ENCODE measurements at places on chromosomes 3 and 15.

DNA sequence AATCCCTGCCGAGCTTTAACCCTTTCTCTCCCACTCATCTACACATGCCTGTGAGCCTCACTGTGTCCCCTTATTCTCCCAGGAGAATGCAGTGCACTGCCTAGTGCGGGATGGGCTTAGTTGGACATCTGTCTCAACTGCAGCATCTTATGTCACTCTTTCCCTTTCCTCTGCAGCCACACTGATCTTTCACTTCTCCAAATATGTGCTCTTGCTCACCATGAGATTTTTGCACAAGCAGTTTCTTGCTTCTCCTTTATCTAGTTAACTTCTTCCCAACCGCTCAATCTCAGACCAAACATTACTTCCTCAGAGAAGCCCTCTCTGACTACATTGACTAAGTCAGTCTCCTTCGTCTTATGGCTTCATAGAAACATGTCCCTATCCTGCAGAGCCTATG is 292.3 kb downstream of the KBTBD8 start:
- no peak for DNase-seq

DNA sequence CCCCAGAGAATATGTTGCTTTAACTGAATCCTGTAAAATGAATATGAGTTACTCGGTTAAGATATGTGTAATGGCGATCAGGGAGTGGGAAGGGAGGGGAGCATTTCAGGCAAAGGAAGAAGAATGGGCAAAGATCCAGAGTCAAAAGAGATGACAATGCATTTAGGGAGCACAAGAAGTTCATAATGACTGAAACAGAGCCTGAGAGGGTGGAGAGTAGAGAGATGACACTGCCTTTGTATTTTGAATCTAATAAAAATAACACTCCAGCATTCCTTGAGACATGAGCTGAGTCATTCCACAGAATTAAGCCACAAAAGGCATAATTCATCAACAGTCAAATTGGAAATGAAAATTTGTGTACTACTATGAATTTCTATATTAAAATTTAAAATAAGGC is 105.3 kb upstream of the PEX5L start:
- DNase-seq: no peak

DNA sequence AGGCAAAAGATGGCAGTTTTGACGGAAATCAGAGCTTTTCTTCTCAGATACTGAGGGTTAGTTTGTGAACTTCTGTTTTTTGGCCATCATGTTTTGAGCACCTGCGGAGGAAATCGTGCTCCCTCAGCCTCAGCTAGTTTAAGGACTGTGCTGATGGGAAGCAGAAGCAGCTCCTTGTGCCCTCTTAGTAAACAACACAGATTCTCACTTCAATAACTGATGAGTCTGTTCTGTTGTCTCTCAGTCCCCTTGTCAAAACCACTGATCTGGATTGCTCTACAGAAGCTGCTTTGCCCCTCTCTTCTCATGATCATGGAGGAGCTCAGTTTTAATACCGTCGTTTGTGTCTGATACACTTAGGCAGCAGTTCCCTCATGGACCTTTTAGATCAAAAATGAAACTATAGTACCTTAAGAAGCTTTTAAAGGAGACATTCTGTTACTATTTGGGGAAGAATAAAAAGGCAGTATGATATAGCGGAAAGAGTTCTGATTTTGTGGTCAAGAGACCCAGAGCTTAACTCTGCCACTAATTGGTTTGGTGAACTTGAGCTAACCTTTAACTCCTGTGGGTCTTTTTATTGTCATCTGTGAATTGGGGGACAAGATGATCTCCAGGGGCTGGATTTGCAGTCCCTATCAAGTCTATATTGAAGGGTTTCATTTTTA is 152.6 kb downstream of the BBX start:
- no peak for DNase-seq

GRCh38 chr3:53169045-53169831 is 8.2 kb downstream of the PRKCD start:
- DNase-seq: peak; percentile 42

DNA sequence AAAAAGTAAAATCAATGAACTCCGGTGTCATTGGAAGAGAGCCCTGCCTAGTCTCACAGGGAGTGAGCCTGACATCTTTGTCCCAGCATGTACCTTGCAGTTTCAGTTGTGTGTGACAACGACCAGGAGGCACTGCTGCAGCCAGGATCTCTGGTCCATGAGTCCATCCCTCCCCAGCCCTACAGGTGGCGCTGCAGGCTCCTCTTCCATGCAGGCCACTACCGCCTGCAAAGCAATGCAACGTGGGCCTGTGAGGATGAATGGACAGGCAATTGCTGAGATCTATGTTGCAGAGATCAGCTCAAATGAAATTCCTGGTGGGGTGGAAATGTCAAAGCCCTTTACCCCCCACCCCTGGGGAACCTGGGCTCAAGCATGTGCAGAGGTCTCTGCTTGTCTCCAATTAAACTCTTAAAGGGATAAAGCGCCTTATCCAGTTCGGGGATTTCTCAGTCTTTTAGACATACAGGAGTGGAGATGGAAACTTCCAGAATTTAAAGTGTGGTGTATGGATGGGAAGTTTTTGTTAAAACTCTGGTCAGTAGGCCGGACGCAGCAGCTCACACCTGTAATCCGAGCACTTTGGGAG is 35.8 kb downstream of the TKT start:
- peak; percentile 91 for DNase-seq

- DNase-seq: no peak
Measured at GRCh38 chr15:37574985-37575384, 359.5 kb upstream of the TMCO5A start.

- no peak for DNase-seq
Measured at GRCh38 chr15:48153526-48153925, 24.6 kb downstream of the MYEF2 start.

DNA sequence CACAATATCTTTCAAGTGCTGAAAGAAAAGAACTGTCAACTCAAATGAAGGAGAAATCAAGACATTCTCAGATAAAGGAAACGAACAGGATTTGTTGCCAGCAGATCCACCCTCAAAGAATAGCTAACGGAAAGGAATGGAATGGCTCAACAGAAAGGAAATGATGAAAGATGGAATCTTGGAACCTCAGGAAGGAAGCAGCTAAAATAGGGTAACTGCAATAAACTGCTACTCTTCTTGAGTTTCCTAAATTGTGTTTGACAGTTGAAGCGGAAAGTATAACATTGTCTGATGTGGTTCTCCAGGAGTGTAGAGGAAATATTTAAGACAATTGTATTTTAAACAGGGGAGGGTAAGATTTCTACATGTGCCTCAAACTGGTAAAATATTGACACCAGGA is 22.0 kb downstream of the PRR23E start:
- no peak for DNase-seq

GRCh38 chr3:79881431-79881830 is 113.6 kb upstream of the ROBO1 start:
- no peak for DNase-seq

DNA sequence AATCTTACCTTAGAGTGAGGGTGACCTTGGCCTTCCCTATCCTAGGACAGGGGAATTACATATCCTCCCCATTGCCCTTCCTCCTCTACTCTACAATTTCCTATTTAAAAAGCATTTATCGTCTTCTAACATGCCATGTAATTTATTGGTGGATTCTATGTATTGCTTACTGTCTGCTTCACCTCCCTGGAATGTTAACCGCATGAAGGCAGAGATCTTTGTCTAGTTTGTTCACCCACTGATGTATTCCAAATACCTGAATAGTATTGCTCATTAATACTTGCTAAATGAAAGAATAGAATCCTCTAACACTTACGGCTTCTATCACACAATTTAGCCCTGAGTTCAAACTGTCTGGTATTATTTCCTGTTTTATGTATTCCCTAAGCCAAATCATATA is 68.6 kb downstream of the PPARG start:
- DNase-seq: no peak

- no peak for DNase-seq
Measured at GRCh38 chr3:183699238-183699947, 1.8 kb downstream of the YEATS2 start.

- no peak for DNase-seq
Measured at GRCh38 chr3:96017556-96017955, 796.8 kb upstream of the EPHA6 start.

GRCh38 chr15:59339252-59339672 is 33.4 kb downstream of the MYO1E start:
- no peak for DNase-seq

- DNase-seq: peak; percentile 76
Measured at GRCh38 chr3:194133661-194134230, 2.2 kb upstream of the HES1 start.

DNA sequence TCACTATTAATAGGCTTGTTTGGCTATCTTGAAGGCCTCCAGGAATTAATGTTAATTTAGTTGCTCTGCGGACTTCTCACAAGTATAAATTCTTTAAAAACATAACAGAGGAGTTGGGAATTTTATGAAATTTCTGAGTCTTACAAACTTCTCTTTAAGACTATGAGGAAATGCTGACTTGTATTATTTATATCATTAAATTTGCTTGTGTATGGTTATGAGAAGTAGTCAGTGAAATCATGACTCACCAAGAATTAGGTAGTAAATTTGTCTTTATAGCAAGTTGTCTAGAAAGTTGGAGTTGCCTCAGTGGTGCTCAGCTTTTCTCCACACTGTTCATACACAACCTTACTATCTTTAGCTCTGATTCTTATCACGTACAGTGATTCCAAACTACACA is 26.5 kb downstream of the PHLDB2 start:
- no peak for DNase-seq

- DNase-seq: no peak
Measured at GRCh38 chr15:85044251-85044853, 62.7 kb downstream of the PDE8A start.

DNA sequence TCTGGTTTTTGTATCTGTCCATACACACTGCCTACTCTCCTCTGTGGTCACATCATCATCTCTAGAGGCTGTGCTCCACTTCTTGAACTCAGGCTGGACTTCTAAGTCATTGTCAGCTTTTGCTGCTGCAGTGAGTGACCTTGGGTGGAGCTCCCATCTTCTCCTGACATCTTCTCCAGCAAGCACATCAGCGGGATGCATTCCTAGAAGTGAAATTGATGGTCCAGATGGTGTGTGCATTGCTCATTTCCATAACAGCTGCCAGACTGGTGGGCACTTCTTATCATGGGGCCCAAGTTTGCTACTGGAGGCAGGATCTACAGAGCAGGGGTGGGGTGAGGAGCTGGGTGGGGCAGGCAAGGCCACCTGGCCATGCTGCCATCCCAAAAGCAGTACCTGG is 109.9 kb downstream of the DNAJB8 start:
- DNase-seq: no peak

GRCh38 chr3:150168698-150169097 is 198.0 kb upstream of the PFN2 start:
- no peak for DNase-seq

DNA sequence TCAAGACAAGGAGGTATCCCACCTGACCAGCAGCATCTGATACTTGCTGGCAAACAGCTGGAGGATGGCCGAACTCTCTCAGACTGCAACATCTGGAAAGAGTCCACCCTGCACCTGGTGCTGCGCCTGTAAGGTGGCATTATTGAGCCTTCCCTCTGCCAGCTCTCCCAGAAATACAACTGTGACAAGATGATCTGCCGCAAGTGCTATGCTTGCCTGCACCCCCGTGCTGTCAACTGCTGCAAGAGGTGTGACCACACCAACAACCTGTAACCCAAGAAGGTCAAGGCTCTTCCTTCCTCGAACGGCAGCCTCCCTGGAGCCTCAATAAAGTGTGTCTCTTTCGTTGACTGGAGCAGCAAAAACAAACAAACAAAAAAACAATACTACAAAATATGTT is 2.2 kb upstream of the SLC4A7 start:
- no peak for DNase-seq

DNA sequence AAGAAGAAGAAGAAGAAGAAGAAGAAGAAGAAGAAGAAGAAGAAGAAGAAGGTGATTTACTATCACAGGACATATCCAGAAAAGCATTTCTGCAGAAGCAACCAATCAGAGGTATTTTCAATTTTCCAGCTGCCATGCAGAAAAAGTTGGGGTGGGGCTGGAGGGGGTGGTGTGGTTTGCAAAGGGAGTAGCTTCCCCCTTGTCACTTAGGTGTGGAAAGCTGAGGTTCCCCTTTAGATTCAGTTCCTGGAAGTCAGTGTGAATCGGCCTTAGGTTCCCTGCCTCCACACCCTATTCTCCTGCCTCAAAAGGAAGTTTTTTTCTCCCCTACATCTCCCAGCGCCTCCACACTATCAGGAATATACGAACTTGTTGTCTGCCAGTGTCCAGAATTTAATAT is 276.7 kb upstream of the ARRDC4 start:
- DNase-seq: no peak

GRCh38 chr3:195908694-195909581 is 587 bp upstream of the TNK2 start:
- DNase-seq: peak; percentile 75

DNA sequence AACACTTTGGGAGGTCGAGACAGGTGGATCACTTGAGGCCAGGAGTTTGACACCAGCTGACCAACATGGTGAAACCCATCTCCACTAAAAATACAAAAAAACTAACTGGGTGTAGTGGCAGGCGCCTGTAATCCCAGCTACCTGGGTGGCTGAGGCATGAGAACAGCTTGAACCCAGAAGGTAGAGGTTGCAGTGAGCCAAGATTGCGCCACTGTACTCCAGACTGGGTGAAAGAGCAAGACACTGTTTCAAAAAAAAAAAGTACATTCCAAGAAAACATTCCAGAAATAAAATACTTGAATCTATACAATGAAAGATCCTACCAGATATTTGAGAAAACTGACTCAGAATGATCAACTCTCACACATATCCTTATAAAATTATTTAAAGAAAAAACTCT is 30.4 kb downstream of the TFDP2 start:
- no peak for DNase-seq

DNA sequence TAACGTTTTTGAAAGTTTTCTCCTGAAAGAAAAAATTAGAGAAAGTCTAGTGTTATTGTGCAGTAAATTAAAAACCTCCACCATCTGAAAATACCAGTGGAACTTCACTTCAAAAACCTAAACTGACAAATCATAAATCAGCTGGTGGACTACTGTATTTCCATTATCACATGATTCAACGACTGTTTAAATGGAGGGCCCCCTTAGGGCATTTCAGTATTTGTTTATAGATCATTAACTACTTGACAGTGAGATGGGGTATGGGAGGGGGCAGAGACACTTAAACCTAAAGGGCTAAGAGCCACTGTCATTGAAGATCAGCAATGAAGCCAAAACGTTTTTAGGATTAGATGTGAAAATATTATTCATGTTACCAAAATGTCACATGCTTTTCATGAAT is 8.8 kb upstream of the C15orf61 start:
- DNase-seq: no peak
